Neural progenitor cell (in vitro differentiated cells): ENCODE measurements at places on chromosomes 3 and 15.

- DNase-seq = no peak
These were observed 150.5 kb upstream of the NPHP3 start for GRCh38 chr3:132872711-132873110.

GRCh38 chr3:135865553-135865952, 100.0 kb upstream of the PPP2R3A start:
- DNase-seq = no peak

- DNase-seq = no peak
These were observed 119.5 kb downstream of the FRMD5 start for GRCh38 chr15:44075535-44075934.

DNA sequence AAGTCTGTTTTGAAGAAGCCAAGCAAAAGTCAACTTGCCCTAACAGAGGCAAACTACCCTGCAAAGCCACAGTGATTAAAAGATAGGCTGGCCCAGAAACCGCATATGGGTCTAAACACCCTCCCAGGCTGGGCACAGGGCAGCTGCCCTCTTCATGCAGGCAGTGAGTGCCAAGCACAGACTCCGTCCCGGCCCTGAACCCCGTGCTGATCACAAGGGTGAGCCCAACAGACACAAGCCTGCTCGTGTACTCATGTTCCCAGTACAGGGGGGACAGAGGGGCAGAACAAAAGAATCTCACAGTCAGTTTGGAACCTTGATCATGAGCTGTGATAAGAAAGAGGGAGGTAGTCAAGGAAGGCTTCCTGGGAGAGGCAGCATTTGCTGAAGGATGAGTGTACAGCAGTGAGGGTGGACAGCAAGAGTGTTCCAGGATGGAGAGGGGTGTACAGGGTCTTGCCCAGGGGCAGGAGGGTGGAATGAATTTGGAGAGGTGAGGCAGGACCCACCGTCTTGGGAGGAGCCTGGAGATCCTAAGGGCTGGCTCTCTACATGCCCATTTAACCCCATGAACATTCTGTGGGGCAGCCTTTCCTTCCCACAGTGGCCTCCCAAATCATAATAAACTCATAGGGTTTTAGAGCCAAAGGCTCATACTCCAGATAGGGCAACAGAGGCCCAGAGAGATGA, 43.2 kb upstream of the PRR23E start:
- no peak for DNase-seq

- DNase-seq = no peak
These were observed 161.9 kb downstream of the ALDH1A2 start for GRCh38 chr15:57903626-57904025.

DNA sequence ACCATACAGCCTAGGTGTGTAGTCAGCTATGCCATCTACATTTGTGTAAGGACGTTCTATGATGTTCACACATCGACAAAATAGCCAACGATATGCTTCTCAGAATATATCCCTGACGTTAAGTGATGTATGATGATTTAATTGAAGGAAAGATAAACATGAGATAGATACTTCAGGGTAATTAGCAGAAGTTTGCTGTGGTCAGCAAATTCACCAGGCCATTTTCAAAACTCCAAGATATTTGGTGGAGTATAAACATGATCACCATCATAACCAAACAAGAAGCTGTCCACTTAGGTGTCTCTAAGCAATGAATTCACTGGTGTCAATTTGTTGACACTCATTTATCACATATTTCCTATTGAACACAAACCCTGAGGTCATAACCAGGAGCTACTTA, 885.6 kb upstream of the NR2F2 start:
- no peak for DNase-seq

DNA sequence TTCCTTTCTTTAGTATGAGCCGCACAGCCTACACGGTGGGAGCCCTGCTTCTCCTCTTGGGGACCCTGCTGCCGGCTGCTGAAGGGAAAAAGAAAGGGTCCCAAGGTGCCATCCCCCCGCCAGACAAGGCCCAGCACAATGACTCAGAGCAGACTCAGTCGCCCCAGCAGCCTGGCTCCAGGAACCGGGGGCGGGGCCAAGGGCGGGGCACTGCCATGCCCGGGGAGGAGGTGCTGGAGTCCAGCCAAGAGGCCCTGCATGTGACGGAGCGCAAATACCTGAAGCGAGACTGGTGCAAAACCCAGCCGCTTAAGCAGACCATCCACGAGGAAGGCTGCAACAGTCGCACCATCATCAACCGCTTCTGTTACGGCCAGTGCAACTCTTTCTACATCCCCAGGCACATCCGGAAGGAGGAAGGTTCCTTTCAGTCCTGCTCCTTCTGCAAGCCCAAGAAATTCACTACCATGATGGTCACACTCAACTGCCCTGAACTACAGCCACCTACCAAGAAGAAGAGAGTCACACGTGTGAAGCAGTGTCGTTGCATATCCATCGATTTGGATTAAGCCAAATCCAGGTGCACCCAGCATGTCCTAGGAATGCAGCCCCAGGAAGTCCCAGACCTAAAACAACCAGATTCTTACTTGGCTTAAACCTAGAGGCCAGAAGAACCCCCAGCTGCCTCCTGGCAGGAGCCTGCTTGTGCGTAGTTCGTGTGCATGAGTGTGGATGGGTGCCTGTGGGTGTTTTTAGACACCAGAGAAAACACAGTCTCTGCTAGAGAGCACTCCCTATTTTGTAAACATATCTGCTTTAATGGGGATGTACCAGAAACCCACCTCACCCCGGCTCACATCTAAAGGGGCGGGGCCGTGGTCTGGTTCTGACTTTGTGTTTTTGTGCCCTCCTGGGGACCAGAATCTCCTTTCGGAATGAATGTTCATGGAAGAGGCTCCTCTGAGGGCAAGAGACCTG, 13.2 kb downstream of the GREM1 start:
- DNase-seq = peak; percentile 61

GRCh38 chr3:100563228-100563627, 46.2 kb upstream of the ADGRG7 start:
- no peak for DNase-seq

- no peak for DNase-seq
These were observed 9.8 kb upstream of the MUC4 start for GRCh38 chr3:195821403-195822130.

GRCh38 chr3:144433006-144433405, 461.4 kb downstream of the DIPK2A start:
- DNase-seq = no peak

DNA sequence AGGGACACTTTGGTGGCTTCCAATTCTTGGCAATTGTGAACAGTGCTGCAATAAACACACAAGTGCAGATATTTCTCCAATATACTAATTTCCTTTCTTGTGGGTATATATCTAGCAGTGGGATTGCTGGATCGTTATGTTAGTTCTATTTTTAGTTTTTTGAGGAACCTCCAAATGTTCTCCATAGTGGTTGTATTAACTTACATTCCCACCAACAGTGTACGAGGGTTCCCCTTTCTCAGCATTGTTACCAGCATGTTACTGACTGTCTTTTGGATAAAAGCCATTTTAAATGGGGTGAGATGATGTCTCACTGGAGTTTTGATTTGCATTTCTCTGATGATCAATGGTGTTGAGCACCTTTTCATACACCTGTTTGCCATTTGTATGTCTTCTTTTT, 92.8 kb downstream of the DAPK2 start:
- no peak for DNase-seq

DNA sequence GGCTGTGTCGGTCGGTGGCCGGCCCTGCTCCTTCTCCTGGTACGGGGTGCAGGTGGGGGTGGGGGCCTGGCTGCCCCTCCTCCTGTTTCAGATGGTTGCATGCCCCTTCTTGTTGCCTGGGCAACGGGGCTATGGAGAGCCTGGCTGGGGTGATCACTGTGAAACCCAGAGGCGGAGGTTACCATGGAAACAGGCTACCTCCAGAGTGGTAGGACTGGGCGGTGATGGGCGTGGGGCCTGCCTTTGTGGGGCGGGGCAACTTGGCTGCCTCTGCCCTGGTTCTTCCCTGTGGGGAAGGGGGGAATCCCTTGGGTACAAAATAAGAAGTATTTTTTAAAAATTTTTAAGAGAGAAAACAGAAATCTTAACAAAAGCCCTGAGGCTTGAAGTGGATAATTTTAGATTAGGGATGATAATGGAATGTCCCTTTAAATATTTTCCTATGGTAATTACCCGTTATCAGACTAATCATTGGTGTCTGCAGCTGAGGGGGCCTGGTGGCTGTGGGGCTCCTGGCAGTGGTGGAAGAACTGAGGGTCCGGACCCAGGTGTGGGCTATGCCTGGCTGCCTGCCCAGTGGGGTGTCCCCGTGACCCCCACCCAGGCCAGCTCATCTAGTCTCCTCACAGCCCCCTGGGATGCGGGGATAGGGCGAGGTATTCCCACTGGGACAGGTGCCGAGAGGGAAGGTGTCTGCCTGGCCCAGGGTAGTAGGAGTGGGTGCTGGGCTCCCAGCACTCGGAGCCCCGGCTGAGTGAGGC, 32.5 kb downstream of the PLXNA1 start:
- DNase-seq = peak; percentile 59

- DNase-seq = no peak
These were observed 104.3 kb upstream of the ABHD17C start for GRCh38 chr15:80590761-80591355.

DNA sequence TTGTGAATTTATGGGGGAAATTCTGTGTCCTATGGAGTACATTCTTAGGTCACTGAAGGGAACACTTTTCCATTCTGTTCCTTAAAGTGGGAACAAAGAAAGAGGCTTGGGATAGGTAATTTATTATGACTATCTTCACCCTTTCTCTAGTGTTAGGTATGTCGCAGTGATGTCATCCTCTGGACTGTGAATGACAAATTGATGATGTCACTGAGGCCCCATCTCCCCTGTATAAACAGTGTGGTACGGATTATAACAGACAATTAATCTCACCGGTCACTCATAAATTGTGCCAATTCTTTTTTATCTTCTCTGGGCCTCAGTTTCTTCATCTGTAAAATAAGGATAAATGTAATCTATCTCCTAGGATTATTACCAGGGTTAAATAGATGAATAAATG, 23.5 kb downstream of the MOBP start:
- DNase-seq = no peak

- DNase-seq = no peak
These were observed 90.4 kb upstream of the ASB14 start for GRCh38 chr3:57382933-57383332.

DNA sequence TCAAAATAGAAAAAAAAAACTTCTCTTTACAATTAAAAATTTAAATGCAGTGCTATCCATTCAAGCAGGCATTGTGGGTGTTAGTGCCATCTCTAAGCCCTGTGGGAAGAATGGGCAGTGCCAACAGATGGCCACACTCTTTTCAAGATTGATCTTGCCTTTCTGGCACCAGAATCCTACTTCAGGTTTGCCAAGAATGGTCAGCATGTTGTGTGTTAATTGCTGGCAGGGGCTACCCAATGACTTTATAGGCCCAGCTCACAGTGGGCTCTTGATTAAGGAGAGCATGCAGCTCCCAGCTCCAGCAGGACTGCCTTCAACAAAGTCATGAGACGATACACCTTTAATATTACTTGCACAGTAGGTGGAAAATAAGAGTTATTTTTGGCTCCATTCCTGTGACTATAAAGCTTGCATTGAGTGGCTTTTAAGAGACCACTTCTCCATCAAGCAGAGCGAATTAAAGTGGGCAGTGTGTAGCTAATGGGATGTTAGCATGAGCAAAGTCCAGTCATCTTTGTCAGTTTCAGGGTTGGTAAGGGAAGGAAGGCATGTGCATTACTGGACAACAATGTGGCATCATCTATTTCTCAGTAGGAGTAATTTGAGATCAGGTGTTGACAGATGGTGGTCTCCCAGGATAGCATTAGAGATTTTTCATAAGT, 476.8 kb downstream of the C3orf38 start:
- DNase-seq = no peak

GRCh38 chr3:160830796-160831195, 74.8 kb downstream of the PPM1L start:
- no peak for DNase-seq

DNA sequence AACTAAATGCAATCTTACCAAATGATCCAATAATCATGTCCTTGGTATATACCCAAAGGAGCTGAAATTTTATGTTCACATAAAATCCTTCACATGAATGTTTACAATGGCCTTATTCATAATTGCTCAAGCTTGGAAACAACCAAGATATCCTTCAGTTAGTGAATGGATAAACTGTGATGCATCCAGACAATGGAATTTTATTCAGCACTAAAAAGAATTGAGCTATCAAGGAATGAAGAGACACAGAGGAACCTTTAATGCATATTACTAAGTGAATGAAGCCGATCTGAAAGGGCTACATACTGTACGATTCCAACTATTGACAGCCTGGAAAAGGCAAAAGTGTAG, 168.4 kb downstream of the PDE8A start:
- no peak for DNase-seq

DNA sequence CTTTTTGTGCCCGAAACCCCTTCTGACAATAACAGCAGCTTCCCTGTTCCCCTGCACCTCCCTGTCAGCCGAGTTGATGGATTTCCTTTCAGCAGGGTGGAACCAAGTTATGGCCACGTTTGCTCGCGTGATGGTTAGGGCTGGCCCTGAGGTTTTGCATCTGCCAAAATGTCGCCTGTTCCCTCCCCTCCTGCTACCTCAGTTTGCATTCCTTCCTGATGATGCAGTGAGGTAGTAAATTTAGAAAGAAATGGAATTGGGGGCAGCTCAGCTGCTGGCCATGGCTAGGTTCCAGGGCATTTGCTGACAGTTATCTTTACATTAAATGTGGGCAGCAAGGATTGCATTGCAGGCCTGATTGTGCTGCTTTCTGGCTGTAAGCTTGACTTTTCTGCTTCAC, 13.2 kb downstream of the LIMD1 start:
- DNase-seq = no peak

GRCh38 chr3:141255846-141256261, 24.2 kb downstream of the PXYLP1 start:
- peak; percentile 49 for DNase-seq

DNA sequence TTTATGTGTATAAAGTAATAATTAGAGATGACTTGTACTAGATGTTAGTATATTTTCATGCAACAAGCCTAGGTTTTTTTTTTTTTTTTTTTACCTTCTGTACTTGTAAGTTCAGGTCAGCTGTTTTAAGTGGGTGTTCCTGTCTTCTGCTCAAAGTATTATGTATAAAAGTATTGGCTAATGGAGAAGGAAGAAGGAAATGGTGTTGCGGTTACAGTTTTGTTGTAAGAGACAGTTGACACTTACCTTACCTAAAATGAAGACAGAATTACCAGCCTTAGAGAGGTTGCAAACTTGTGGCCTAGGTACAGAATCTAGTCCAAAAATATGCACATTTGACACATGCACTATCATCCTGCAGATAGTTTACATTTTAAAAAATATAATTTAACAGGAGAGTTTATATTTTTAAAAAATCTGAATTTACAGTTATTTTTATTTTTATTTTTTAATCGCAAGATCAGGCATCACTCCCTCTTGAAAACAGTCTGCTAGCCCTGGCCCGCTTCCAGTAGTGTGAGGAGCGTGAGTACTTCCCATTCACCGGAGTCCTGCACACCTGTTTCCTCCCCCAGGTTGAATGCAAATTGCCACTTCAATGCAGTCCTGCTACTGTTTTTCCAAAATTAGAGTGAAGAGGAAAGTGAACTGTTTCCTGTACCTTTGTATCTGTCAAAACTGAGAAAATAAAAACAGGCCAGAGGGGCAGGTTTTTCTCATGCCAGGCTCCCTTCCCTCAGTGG, 224.3 kb upstream of the SOX2 start:
- DNase-seq = no peak

- no peak for DNase-seq
These were observed 59.7 kb upstream of the TBL1XR1 start for GRCh38 chr3:177257006-177257405.

- no peak for DNase-seq
These were observed 725.4 kb upstream of the DPPA4 start for GRCh38 chr3:110062716-110063115.
